ENCODE measurements at places on chromosomes 4 and X.
A peak's percentile ranks its signal among the peaks of the same experiment; 100 is the strongest.

DNA sequence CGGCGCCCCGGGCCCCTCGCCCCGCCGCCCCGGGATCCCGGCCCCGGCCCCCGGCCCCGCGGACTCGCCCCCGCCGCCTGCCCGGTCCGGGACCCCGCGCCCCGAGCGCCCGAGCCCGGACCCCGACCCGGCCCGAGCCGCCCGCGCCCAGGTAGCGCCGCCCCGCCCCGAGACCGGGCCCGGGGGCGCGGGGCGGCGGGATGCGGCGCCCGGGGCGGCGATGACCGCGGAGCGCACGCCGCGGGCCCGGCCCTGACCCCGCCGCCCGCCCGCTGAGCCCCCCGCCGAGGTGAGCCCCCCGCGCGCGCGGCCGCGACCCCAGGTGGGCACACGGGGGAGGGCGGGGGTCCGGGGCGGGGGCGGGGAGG lies 224 bp downstream of the FGFRL1 start:
- DNase-seq, result no peak

DNA sequence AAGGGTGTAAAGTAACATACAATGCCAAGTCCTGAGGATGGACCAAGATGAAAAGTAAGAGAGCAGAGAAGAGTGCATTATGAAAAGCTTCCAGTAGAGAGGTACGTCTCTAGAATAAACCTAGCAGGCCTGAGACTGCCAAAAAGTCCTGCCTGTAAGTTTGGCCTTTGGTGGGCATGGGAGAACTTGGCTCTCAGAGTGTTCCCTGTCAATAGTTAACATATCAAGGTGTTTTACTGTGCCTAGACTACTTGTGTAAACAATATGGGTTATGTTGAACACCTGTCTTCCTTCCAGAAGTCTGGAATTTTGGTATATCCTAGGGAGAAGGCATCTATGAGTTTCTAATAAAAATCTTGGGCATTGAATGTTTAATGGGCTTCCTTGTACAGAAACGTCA lies 60.1 kb downstream of the PRDM5 start:
- DNase-seq, result no peak

DNA sequence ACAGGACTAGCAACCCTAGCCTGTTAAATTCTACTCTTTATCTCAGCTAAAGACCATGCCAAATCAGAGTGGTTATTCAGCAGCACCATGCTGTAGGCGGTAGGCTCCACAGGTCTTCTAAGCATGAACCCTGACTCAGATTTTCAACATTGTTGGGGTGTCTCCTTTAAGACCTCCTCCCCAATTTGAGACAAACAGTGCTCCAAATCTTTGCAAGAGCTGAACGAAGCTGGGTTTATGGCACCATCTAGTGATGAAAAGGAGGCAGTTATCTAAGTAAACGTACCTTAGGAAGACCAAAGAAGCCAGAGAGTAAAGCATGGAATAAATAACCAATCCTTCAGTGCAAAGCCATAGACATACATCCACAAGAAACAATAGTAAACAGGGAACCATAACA lies 334.5 kb upstream of the SLC7A11 start:
- DNase-seq, result no peak

DNA sequence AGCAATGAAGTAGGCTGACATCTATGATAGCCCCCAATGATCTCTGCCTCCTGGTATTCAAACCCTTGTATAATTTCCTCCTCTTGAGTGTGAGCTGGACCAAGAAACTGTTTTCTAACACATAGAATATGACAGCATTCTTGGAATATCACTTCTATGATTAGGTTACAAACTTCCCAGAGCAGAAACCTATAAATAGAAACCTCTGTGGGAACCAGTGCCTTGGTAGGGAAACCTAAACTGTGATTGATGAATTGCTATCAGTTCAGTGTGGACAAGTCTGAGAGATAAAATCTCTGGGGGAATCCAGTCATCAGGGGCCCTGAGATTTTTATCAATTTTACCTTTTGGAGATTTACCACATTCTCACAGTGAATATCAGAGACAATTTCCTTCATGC lies 756.5 kb upstream of the AGA start:
- no peak for DNase-seq

DNA sequence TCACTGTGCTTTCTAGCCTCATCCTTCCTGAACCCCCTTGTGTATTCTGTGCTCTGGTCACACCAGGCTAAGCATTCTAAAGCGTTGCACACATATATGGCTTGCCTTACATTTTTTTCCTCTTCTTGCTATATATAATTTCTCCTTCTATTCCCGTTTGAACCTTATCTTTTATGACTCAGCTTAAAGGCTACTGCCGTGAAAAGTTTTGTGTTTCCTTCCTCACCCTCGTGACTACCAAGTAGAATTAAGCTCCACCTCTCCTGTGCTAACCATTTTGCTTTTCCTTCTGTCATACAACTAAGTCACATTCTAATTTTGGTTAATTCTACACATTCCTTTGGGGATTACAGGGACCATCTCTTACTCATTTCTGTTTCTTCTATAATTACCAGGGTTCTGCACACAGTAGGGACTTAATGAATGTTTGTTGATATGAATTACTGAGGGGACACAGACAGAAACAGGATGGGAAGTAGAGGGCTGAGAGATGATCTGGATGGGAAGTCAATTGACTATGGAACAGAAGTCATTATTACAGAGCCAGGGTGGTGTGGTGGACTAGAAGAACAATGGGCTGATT lies 67.1 kb downstream of the DOCK11 start:
- DNase-seq, result no peak

DNA sequence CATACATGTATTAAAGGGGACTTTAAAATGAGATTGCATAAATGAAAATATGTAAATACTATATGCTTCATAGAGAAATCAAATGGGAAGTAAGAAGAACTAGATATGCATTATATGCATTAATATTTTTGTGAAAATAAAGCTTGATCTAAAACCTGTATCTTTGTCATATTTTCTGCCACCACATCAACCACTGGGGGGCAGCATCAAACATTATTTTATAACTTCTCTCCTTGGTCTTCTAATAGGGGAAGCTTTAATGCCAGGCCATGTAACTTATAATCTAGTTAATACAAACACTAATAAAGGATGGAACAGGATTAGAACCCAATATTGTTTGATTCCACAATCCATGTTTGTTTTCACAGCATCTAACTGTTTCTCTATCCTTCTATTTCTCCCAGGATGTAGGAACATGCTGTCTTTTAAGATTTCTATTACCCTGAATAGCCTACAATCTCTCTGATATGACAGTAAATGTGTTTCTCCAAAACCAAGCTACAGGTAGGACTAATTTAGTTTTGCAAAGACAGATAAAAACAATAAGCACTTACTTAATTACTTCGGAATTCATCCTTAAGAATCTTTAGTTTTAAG lies 10.0 kb downstream of the QRFPR start:
- no peak for DNase-seq

DNA sequence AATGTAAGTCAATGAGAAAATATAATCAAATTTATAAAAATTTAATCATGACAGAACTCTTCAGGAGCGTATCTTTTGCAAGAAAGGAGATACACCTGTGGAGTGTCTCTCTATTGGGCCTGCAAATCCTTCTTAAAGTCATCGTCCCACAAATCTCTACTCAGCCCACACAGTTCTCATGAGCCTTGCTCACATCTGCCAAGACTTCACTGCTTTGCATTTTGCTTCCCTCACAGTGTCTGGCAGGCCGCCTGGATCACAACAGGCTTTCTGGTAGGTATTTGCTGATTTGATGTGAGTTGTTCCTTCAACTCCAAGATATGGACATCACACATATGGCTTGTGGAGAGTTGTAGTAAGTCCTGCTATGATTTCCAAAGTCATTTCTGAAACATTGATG lies 183.1 kb upstream of the ARX start:
- no peak for DNase-seq

DNA sequence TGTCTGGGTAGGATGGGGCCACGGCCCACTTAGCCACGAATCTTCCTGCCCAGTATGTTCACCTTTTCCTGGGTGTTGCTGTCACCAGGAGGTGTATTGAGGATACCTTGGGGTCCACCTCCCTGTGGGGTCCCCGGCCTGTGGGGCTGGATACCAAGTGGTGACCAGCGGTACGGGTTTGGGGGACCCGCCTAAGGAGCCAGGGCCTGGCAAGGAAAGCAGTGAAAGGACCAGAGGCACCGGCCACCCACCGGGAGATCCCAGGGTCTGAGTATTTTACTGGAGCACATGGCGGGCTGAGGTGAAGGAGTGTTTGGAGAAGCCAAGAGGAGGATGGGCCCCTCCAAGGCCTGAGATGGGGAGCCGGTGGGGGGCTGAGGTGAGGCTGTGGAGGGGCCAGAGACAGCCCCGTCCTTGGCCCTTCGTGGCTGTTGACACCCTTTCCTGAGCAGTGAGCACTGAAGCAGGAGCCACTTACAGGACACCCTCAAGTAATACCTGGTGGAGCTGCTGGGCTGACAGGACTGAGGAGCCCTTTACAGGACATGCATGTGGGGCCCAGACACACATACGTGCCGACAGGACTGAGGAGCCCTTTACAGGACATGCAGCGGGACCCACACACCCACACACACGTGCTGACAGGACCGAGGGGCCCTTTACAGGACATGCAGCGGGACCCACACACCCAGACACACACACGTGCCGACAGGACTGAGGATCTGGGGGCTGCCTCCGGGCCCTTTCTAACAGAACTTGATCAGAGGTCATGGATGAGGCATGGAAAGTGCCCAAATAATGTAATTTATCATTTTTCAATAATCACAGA lies 38.4 kb downstream of the TMEM271 start:
- no peak for DNase-seq

GRCh38 chr4:20015636-20016224 lies 236.0 kb upstream of the SLIT2 start:
- DNase-seq, result no peak

DNA sequence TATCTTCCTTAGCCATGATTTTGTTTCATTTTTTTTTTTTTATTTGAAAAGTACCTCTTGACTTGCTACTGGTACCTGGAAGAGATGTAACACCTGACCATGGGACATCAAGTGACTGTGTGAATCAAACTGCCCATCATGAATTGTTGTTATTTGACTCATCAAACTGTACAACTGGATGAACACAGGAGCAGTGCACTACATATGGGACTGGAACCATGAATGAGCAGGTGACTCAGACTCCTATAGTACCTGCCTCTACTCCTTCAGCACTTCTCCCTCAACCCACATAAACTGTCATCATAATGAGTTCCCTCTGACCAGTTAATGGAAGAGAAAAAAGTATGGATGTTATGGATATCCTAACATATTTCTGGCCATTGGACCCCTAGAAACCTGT lies 15.9 kb upstream of the UBE2D3 start:
- no peak for DNase-seq

DNA sequence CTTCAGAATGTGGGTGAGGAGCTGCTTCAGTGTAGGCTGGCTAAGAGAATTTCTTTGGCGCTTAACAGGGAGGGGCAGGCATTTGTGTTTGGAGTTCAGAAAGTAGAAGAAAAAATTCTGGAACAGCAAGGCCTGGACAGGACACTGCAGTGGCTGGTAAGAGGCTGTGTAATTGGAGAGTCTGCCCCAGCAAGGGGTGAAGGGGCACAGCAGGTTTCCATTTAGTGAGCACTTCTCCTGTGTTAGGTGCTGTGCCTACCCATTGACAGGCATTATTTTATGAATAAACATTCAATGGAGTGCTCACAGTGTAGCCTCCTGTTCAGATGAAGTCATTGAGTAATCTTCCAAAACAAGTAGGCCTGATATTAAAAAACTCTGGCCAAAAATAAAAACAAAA lies 10.7 kb upstream of the CPE start:
- DNase-seq, result no peak

- DNase-seq, result no peak
These were observed 13.7 kb upstream of the AMMECR1 start for GRCh38 chrX:110331444-110332030.

- DNase-seq, result no peak
These were observed at the start of gene CRLF2 for GRCh38 chrX:1212532-1212931. Gene CRLF2 (minus strand): TSS chrX:1212649. CDS start chrX:1212634, 15 bp downstream.

DNA sequence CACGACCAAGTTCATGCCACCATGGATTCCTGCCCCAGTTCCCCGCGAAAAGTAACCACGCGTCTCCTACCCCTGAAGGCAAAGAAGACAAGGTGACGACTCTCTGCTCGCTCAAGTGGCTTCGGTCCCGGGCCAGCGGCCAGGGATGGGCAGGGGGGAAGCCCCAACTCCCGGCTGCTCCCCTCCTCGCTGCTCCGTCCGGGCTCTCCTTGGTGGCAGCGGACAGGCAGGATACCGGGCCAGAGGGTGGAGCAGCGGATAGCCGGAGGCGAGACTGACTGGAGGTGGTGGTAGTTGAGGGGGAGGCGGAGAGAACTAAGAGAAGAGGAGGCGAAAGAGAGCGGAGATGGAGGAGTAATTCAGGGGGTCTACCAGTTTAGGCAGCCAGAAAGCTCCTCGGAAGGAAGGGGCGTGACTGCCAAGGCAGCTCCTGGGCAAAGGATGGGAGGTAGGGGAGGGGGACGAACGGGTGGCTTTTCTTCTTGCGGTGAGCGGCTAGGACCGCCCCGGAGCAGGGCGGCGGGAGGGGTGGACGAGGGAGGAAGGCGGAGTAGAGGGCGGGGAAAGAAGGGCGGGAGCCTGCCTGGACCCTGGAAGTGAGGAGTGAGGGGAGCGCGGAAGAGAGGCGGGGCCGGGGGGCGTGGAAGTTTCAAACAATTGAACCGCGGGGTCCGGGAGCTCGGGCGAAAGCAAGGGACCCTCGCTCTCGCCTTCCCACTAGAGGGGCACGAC lies at the start of gene AMOT:
TSS of gene AMOT (minus strand) at position 450 of the 732 bp plus-strand sequence. CDS start 17,705 bp downstream, outside the sequence.
- peak; percentile 72 for DNase-seq

DNA sequence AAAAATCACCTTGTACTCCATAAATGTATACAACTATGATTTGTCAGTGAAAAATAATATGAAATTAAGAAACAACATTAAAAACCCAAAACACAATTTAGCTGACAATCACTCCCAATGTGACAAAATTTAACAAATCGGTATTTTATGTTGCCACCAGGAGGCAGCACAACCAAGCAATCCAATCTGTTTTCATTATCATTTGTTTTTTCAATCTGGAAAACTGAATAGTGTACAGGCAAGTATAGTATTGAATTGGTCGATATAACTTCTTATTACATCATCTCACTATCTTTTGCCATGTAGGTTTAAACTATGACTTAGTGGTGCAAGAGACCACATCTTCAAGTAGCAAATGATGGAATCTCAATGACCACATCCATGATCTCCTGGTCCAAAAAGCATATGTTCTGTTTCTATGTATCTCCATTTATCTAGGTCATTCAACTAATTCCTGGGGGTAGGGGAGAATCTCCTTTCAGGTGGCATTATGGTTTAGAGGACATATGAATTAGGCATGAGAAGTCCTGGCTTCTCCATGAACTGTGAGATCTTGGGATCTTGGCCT lies 112.9 kb upstream of the AGA start:
- no peak for DNase-seq

DNA sequence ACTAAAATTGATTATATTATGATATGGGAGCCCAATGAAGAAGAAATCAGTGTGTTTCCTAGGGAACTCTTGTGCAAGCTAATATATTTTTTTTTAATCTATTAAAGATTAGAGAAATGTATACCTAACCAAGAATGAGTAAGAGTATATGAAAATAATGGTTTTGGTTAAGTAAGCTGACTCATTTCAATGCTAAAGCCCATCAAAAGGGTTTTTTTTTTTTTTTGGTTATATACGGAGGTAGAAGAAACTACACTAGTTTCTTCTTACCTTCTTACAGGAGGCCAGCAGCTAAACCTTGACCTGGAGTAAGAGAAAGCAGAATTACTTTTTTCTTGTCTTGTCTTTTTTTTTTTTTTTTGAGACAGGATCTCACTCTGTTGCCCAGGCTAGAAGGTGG lies 27.5 kb downstream of the RUFY3 start:
- no peak for DNase-seq

Measured in DMS79 treated with DMSO at 0.1 percent for 48 hours (cell line).